ENCODE measurements at places on chromosomes 12 and 14.

DNA sequence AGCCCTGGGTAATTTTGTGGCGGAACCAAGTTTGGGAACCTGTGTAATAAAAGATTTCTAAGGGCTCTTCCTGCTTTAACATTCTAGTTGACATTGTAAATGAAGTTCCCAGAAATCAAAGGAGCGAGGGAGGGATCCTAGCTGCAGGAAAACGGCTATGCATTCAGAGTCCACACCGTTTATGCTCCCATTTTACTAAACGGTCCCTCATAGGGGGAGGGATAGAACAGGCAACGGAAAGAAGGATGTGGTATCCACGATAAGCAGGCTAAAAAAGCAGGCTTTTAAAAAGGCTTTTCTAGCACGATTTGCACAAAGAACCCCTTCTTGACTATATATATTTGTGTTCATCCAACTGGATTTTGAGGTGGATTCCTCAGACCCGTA, 559 bp downstream of the SYNJ2BP start:
- no peak for DNase-seq

DNA sequence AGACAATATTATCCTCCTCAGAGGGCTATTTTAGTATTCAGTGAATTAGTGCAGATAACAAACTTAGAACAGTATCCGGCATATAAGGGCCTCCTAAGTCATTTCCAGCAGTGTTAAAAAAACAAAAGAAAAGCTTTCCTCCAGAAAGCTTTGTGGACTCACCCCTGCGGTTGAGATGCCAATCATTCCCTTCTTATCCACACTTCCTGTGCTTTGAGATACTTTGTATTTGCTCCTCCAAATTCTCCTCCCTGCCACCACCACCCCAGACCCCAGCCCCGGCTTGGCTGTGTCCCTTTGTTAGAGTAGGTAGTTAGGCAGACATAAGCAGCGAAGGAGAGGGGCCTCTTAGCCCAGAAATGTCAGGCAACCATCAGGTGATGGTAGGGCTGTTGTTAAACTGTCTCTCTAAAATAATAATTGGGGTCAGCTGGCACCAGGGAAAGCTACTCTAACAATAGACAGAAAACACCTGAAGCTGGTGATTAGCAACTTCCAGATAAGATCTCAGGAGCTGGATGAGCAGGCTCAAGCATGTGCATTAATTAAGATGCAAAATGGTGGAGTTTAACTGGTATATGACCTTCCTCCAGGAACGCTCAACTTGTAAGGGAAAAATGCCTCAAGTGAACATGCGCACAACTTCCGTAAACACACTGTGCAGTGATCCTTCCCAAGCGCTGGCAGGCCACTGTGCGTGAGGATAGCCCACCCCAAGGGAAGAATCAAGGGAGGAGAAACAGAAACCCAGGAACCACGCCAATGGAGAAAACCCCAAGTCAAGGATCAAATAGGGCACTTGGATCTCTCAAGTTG, 152.1 kb upstream of the EEA1 start:
- no peak for DNase-seq

DNA sequence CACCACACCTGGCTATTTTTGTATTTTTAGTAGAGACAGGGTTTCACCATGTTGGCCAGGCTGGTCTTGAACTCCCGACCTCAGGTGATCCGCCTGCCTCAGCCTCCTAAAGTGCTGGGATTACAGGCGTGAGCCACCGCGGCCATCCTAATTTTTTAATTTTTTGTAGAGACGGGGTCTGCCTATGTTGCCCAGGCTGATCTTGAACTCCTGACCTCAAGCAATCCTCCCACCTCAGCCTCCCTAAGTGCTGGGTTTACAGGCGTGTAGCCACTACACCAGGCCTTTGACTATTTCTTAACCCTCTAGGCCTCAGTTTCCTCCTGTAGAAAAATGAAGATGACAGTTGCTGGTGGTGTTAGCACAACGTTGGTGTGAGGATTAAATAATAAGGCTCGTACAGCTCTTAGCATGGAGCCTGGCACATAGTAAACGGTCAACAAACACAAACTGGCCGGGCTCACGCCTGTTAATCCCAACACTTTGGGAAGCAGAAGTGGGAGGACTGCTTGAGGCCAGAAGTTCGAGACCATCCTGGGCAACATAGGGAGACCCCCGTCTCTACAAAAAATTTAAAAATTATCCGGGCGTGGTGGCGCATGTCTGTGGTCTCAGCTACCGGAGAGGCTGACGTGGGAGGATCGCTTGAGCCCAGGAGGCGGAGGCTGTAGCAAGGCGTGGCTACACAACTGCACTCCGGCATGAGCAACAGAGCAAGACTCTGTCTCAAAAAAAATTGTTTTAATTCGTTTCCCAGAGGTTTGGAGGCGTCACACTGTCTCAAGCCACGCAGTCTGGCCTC, 979 bp downstream of the DDX54 start:
- DNase-seq = peak; percentile 68

DNA sequence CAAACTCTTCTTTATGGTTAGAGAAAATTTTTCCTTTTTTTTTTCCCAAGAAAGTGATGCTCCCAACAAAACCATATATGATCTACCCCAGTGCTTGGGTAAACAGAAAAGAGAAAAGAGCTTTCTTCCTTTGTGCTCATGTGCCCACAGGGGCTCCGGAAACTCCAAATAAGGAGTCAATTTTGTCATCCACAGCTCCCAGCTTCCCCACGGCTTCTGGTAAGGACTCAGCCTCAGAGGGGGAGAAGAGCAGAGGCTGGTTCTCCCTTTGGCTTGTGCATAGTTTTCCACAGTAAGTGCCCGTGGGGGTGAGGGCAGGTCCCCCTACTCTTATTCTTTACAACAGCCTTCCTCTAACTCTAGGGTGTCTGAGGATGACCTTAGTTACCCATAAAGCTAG, 13.3 kb upstream of the RGS6 start:
- DNase-seq = no peak

DNA sequence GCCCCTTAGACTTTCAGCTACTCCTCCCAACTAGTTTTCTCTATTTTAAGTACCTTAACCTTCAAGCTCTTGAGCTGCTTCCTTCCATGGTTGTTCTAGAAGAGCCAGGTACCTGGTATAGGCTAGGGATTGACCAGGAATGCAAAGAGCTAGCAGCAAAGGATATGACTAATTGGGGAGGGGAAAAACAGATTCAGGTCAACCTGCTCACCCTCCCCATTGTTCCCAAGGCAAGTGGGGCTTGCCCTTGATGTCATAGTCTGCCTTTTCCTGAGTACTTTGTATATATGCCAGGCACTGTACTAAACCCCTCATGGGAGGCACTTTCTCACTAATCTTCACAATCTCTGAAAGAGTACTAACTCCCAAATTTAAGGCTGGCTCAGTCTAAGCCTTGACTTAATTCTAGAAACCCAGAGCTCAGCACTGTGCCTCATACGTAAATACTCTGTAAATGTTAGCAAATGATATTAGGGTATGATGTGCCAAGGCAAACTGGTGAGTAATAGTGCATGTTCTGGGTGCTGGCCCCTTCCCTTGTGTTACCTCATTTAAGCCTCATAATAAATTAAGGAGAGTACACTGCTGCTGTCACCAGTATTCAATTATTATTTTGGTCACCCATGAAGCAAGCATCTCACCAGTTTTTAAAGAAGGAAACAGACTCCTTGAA, 42.2 kb downstream of the SUDS3 start:
- DNase-seq = no peak

DNA sequence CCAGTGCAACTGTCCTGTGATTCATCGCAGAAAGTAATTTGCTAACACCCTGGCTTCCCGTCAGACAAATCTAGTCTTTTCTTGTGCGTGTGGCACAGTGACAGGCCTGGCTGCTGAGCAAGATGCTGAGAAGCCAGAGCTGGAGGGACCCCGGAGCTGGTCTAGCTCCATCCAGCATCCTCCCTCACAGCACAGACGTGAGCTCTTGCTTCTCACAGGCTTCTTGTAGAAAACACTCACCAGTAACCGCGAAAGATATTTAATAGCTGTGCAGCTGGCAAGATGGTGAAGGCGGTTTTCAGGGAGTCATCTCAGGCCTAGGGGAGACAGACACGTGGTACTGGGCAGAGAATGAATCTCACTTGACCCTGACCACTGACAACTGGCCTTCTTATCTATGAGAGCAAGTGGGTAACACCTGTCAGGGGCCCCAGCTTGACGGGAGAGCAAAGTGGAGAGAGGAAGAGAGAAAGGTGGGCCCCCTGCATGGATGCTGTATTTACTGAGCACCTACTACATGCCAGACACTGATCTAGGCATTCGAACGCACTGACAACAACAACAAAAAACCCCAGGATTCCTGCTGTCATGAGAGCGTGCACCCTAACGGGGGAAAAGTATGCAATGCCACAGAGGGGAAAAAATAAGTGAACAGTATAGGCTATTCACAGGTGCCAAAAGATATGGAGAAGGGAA, 63.3 kb downstream of the CCDC88C start:
- DNase-seq = no peak

DNA sequence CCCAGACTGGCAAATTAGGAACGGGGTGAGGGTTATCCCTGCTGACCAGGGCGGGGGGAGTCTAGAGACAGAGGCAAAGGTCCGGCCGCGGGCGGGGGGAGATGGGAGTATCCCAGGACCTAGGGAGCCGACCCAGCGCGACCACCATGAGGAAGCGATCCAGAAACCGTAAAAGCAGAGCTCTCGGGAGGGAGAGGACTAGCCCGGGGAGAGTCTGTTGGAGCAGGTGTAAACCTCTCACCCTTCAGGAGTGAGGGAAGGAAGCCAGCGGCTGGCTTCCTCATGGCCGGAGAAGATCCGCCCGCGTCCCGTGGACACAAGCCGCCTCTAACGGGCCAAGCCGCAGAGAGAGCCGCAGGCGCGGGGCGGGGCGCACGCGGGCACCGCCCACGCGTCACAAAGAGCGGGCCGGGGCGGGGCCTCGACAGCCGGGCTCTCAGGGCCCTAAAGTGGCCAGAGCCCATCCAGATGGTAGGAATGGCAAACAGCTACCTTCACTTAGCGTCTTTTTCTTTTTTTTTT, at the start of gene ACRBP:
Gene ACRBP, minus strand, starts transcription at position 350 of the 522 bp plus-strand sequence. Its CDS starts 66 bp downstream, at position 284.
- no peak for DNase-seq

- no peak for DNase-seq
Observed at GRCh38 chr14:55103971-55104954, 24.8 kb upstream of the LGALS3 start.

DNA sequence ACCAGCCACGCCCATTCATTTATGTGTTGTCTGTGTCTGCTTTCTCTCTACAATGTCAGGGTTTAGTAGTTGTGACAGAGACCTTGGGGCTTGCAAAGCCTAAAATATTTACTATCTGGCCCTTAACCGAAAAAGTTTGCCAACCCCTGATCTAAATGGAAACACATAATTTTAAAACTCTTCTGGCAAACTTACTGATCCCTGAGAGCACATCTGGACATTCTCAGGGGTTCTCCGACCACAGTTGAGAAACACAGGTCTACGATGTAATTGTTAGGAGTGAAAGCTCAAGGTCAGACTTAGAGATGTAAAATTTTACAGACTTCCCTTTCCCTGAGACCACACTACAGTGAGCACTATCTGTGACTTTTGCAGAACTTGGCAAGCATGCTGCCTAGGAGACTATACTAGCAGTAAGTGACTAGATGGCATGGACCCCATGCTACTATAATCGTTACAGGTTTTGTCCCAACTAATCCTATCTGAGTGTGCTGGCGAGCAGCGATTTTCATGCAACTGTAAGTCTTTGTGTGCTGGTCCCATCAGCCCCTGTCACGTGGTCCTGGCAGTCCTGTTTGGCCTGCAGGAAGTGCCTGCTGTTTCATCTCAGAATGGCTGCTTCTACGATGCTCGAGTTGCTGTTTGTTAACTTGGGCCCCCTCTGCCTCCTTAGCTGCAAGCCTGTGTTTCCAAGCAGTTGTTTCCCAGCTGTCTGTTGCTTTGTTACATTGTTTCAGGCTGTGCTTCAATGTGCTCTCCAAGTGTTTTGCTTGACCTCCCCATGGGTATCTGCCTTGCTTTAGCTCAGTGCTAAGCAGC, 21.6 kb downstream of the TMTC2 start:
- DNase-seq = no peak

- no peak for DNase-seq
Observed at GRCh38 chr14:69752773-69753172, 14.2 kb upstream of the SRSF5 start.

DNA sequence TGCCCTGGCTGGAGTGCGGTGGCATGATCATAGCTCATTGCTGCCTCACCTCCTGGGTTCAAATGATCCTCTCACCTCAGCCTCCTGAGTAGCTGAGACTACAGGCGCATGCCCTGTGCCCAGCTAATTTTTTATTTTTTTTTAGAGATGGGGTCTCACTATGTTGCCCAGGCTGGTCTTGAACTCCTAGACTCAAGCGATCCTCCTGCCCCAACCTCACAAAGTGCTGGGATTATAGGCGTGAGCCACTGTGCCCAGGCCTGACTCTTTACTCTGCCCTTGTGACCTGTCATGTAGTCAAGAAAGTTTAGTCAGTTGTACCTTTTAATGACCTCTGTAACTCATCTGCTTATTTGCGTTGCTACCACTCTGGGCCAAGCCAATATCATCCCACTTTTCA, 55.7 kb downstream of the PROX2 start:
- no peak for DNase-seq

DNA sequence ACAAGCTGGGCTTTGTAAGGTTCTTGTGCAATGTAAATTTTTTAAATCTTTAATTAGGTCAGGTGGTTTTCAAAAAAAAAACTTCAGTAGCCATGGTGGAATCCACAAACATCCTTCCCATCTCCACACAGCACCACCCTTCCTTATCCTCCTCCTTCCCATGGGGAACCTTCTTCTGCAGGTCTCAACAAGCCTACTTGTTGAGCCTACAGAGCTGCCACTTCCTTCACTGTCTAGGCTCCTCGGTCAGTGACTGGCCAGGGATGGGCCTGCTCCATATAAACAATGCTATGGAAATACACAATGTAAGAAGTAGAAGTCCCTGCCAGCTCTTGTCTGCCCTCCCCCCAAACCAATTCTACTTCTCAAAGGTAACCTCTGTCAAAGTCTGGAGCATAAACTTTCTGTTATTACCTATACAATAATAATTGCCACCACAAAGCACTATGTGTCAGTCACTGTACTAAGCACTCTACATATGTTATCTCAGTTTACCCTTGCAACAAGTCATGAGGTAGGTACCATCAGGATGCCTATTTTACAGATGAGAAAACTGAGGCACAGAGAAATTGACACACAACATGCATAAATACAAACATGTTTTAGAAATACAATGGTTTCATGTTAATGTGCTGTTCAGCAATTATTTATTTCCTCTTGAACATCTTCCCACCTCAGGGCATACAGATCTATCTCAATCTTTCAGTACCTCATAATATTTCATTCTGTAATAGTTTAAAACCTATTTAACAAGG, 17.4 kb downstream of the LIMA1 start:
- DNase-seq = no peak

- DNase-seq = no peak
Observed at GRCh38 chr14:77469067-77469505, 11.2 kb downstream of the AHSA1 start.

GRCh38 chr14:34926552-34926951, 51.4 kb upstream of the BAZ1A start:
- no peak for DNase-seq
